ENCODE measurements at places on chromosomes 12 and 14. TPM values are rescaled to one million over a fixed set of nuclear protein-coding genes. Genes with fewer than 3 reads are reported as not detected.

OVCH1 gene
- not detected for total RNA-seq

MTA1 gene
- total RNA-seq = 173 TPM

DNA sequence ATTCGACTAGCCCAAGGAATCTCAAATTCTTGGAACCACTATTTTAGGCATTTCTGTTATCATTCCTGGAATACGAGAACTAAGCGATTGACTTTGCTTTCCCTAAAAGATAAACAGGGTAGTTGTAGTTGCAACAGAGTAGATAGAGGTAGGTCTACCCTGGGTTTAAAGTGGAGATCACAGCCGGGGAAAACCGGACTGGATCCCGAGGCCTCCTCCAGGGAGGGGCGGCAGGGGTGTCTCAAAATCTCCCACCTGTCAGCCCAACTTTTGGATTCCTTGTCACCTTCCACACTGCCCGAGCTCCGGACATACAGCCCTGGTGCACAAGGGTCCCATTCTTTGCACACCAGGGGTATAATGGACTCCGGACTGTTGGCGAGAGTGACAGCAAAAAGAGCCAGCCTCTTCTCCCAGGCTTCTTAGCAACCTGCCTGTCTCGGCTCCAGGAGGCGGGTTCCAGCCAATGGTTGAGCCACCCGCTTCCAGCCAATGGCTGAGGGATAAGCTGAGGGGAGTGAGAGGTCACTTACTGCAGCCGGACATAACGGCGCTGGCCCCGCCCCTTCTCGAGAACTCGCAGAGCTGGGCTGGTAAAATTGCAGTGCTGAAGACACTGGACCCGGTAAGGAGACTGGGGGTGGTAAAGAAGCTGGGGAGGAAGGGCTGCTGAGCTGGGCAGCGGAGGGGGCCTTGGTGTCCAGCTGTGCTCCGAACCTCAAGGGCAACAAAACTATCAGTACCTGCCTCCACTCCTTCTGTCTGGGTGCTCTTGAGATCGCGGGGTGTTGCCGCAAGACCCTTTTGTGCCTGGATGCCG, at the start of gene SUOX:
TSS of gene SUOX (plus strand) at position 562 of the 820 bp plus-strand sequence. CDS start 4,946 bp downstream, outside the sequence.
- H3K4me3 ChIP-seq = peak within 1 kb of the TSS; percentile 88
- peaks cover 30% of the 10 kb centered on the region for H3K4me1 ChIP-seq
- peaks cover 12% of the 10 kb centered on the region for H3K36me3 ChIP-seq
- peak; percentile 50 for DNase-seq
- peak within 1 kb of the TSS; percentile 64 for H3K27ac ChIP-seq

GRCh38 chr12:68341822-68342221, 9.7 kb upstream of the MDM1 start:
- no peak overlapping the region for H3K4me3 ChIP-seq
- H3K27ac ChIP-seq = no peak overlapping the region
- no peak for DNase-seq
- peaks cover 3% of the 10 kb centered on the region for H3K27me3 ChIP-seq
- H3K4me1 ChIP-seq = peaks cover 17% of the 10 kb centered on the region

- no peak overlapping the region for H3K27ac ChIP-seq
- peaks cover 12% of the 10 kb centered on the region for H3K4me1 ChIP-seq
- H3K36me3 ChIP-seq = peaks cover 11% of the 10 kb centered on the region
- no peak overlapping the region for H3K4me3 ChIP-seq
- no peaks in the 10 kb centered on the region for H3K27me3 ChIP-seq
Measured at GRCh38 chr12:32115404-32116104, 8.9 kb downstream of the BICD1 start.

GRCh38 chr12:26651566-26652188, 181.3 kb downstream of the ITPR2 start:
- peak; percentile 14 for DNase-seq
- H3K27me3 ChIP-seq = no peaks in the 10 kb centered on the region
- no peak overlapping the region for H3K4me3 ChIP-seq
- H3K36me3 ChIP-seq = peaks cover 33% of the 10 kb centered on the region
- no peak overlapping the region for H3K27ac ChIP-seq

DNA sequence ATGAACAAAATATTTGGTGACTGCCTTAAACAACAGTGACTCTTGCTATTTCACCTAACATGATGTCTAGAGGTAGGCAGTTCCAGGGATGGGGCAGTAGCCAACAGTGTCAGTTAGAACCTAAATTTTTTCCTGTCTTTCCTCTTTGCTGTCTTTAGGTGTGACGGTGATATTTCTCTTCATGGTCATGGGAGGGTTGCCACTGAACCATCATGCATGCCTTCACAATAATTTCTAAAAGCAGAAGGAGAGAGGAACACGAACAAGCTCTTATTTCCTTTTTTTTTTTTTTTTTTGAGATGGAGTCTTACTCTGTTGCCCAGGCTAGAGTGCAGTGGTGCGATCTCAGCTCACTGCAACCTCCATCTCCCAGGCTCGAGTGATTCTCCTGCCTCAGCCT, 2.4 kb downstream of the CCDC63 start:
- no peak for DNase-seq
- H3K4me1 ChIP-seq = peaks cover 5% of the 10 kb centered on the region
- no peak overlapping the region for H3K4me3 ChIP-seq
- no peaks in the 10 kb centered on the region for H3K36me3 ChIP-seq

DNA sequence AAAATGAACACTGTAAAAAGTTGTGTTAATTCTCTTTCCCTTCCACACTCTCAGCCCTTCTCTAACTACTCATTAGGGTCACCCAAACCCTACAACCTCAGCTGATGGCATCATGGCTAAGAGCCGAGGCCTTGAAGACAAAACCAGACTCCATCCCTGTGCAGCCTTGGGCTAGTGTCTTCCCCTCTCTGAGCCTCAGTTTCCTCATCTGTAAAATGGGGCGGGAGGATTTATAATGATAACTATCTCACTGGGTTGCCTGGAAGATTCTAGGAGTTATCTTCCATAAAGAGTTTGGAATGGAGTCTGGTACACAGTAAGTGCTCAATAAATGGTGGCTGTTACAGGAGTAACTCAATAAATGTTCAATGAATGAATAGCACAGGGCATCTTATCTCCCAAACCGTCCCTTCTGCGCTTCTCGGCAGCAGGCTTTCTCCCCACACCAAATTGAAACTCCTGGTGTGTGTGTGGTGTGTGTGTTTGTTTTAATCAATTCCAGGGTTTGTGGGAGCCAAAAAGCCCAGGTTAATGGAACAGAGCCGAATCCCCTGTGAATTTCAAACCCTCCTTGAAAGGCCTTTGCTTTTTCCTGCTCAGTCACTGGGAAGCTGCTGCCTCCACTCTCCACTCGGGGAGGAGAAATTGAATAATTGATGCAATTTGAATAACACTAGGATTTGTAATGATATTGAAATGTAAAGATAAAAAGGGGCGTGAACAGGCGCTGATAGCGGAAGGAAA, 61.2 kb upstream of the FAM222A start:
- no peaks in the 10 kb centered on the region for H3K4me1 ChIP-seq
- H3K27ac ChIP-seq = no peak overlapping the region
- H3K36me3 ChIP-seq = no peaks in the 10 kb centered on the region
- H3K4me3 ChIP-seq = no peak overlapping the region
- H3K27me3 ChIP-seq = peaks cover 4% of the 10 kb centered on the region

All from activated T-helper 1 cell treated with anti-CD3 and anti-CD28 coated beads, Interleukin-12 subunit alpha, Interleukin-12 subunit beta, Interleukin-2, Interleukin-4 antibody, amounts not matched to agents 30 ng/mL and 10 ng/mL and 1 ng/mL, durations not matched to agents 14 hours and 24 hours and 36 hours (primary cell).